ENCODE measurements at places on chromosomes 12 and 14.

DNA sequence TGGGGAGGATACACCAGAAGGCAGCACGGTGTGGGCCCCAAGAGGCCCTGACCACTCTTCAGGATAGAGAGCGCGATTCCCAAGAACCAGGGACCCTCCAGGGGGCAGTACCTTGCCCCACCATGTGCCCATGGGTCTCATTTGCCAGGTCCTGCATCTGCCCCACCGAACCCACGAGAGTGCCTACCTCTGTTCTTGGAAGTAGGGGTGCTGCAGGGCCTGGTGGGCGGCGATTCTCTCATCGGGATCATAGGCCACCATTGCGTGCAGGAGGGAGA lies 72.7 kb downstream of the MOK start:
- no peak for DNase-seq

GRCh38 chr12:91226951-91227350 lies 44.3 kb upstream of the DCN start:
- DNase-seq: no peak

GRCh38 chr12:132710043-132710404 lies 618 bp upstream of the PGAM5 start:
- no peak for DNase-seq

DNA sequence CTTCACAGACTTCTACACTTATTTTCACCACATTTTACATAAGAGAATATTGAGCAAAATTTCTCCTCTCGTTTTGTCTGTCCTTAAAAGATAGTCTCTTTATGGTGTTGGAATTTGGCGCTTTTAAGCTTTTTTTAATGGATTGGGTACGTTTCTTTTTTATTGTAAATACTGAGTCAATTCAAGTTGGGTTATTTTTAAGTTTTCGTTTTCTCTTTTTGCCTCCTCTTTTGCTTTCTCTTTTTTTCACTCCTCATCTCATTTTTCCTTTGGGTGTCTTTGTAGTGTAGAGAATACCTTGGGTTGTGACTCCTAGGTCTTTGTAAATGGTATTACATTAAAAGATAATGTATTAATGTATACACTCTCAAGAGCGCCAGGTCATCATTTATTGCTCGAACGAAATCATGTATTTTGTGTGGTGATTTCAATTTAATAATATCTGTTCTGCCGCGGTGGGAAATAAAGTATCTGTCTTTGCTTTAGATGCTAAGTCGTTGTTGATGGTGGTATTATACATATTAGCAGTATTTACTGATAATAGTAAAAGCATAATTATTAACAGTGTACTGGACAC lies 845 bp downstream of the TMX1 start:
- no peak for DNase-seq

- no peak for DNase-seq
Measured at GRCh38 chr12:130872179-130873096, 572 bp downstream of the RAN start.

Data from stimulated activated CD8-positive, alpha-beta memory T cell treated with anti-CD3 and anti-CD28 coated beads, Interleukin-2, amount 100 ng/mL, for 1 hour (primary cell).